Foreskin fibroblast (primary cell): ENCODE measurements at places on chromosomes 4 and X.

- DNase-seq = peak; percentile 68
Measured at GRCh38 chrX:11886745-11887144, 128.7 kb downstream of the MSL3 start.

GRCh38 chrX:119646515-119646914 lies 40.3 kb upstream of the NKRF start:
- no peak for DNase-seq

DNA sequence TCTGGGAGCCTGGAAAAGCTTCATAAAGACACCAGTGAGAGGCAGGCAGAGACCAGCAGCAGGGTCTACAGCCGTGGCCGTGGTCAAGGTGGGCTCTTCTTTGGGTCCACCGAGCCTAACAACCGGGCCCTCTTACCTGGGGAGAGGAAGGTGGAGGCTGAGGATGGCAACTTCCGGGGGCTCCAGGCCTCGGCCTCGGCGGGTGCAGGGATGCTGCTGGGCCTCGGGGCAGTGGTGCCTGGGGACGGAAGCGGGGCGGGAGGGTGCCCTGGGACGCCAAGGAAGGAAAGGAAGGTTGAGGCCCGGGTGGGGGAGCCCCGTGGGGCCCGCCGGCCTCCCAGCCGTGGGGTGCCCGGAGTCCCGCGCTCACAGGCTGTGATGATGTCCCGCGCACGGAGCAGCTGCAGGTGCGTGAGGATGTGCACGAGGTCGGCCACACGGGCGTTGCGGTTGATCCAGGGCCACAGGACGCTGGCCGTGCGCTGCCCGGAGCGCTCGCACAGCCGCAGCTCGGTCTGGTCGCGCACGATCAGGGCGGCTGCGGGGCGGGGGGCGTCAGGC lies 561 bp downstream of the IRAK1 start:
- no peak for DNase-seq

DNA sequence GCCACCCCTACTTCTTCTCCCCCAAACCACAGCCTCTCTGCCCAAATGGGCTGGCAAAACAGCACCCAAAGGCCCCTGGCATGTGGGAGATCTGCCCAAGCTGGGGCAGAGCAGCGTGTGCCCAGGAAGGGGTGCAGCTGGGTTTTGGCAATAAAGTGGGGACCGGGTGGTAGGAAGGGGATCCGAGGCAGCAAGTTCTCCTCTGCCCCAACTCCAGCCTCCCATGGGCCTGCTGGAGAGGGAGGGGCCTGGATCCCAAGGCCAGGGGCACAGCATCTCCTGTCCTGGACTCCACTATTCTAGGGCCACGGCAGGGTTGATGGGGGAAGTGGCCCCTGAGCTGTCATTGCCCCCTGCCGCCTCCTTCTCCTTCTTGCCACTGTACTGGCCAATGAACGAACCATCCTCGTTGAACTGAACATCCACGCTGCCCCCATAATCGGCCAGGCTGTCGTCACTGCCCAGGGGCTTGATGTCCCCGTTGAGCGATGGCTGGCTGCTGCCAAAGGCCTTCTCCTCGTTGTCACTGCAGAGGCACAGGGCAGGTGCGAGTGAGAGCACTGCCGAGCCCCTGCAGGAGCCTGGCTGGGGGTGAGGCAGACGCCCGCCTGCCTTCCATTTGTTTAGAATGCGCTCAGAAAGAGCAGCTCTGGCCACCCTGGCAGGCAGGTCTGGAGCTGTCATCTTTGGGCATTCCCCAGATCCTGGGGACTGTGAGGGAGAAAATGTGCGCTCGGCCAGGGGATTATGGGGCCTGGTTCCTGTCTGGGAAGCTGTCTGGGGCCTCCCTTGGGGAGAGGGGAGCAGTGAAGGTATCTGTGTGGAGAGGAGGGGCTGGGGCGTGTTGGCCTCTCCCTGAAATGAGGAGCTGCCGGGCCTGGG lies 23.4 kb downstream of the L1CAM start:
- DNase-seq = no peak

DNA sequence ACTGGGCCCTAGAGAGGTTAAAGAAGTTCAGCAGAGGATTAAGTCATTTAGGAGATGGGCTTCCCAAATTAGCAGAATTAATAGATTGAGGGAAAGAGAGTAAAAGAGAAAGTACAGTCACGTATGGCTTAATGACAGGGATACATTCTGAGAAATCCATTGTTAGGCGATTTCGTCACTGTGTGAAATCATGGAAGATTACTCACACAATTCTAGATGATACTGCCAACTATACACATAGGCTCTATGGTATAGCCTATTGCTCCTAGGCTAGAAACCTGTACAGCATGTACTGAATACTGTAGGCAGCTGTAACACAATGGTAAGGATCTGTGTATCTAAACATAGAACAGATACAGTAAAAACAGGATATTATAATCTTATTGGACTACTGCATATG lies 180.6 kb downstream of the RNF150 start:
- DNase-seq = peak; percentile 62

DNA sequence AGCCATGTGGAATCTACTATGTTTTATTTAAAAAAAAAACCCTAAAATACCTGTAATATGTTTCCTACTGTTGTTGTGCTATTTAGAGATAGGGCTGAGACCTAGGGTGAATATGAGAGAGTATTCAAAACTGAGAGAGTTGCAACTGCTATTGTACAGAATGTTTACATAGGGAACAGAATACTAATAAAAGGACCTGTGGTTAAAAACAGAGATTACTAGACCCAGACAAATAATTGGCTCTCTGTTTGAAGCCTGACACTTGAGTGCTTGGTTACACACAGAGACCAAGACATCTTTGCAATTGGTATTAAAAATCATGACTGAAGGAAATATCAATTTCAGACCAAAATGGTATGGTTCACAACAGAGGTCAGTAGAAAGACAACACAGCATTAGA lies 278.9 kb upstream of the GIMD1 start:
- DNase-seq = no peak

DNA sequence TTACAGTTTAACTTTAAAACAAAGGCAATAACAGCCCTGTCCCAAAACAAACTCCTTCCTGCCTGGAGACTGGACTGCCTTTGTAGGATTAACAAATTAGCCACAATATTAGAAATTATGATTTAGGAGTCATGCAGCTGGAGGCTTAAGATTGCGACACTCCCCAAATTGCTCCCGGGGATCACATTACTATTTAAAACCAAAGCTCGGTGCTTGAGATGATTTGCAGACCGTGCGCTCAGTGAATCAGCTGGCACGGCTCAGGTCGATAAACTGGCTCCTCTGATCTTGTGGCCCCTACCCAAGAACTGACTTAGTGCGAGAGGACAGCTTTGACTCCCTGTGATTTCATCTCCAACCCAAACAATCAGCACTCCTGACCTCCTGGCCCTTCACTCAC lies 829.3 kb downstream of the NLGN4X start:
- no peak for DNase-seq

- DNase-seq = peak; percentile 54
Measured at GRCh38 chr4:113996599-113997177, 17.2 kb upstream of the ARSJ start.

DNA sequence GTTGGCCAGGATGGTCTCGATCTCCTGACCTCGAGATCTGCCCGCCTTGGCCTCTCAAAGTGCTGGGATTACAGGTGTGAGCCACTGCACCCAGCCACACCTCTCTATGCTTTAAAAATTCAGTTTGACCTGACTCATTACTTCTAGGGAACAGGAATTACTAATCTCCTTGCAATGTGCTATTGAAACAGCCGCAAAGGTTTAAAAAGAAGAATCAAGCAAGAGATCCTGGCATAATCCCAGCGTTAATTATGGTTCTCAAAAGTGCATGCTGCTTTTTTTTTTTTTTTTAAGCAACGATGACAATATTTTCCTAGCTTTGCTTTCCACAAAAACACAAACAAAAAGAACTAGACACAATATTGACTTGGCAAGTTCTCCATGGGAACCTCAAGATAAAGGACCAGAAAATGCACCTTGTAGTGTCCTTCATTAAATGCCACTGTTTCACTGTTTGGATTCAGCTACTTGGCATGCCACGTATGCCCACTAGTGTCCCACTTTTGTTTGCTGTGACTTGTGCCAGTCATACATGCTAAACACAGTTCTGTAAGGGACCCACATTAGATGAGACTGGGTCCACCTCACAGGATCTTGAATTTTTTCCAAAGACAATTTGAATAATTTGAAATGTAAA lies 112.6 kb upstream of the PPARGC1A start:
- DNase-seq = no peak

DNA sequence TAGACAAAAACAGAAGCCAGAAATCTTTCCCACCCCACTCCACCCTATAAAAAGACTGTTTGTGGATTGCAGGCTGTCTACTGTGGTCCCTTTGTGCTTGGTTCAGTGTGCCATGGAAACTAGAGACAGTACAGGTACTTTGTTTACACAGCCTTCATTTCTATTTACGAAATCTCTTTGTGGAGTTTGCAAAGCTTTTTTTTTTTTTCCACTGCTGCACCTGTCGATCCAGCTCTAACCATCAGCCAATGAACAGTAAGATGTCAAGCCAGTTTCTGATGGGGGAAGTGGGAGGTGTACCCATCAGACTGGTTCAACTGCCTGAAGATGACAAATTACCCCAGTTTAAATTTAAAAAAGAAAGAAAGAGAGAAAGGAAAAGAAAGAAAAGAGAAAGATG lies 20.2 kb upstream of the LRBA start:
- no peak for DNase-seq

- no peak for DNase-seq
Measured at GRCh38 chr4:139534287-139534950, 21.6 kb downstream of the SETD7 start.

DNA sequence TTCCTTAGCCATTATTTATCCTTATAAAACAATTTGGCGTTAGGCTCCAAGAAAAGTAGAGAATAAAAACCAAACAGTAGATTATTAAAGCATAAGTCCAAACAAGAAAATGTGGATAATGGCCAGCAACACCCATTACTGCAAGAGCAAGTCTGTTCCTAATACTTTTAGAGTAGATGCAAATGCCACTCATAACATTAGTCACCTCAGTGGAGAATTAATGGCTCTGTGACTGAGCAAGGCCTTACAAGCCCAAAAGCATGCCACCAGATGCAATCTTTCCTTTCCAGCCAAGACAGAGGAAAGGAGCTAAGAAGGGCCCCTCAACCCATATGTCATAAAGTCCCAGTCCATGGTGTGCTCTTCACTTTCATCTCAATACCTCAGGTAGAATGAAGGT lies 373.8 kb downstream of the OPHN1 start:
- no peak for DNase-seq

DNA sequence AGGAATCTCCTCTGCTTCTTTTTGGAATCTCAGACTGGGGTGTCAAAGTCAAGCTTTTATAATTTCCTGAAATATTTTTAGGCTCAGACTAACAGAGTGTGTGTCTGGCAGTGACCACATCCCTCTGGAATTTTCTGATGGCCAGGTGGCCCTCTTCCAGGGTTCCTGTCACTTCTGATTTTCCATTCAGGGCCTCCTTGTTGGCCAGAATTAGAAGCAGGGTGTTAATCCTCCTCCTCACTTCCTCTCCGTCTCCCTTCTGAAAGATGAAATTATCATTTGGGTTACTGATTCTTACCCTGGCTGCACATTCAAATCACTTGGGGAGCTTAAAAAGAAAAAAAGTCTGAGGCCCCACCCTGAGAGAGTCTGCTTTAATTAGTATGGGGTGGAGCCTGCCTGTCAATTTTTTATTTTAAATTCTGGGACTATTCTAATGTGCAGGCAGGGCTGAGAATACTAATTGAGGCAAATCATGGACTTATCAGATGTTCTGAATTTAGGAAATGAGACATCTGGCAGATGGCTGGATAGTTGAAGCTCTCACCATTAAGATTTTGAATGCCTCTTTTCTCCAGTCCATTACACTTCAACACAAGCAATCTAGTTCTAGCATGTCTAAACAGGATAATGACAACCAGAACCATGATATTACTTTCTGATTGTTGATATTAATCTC lies 43.2 kb downstream of the HAND2 start:
- no peak for DNase-seq

GRCh38 chr4:32189130-32189529 lies 1469.0 kb downstream of the PCDH7 start:
- no peak for DNase-seq

- DNase-seq = no peak
Measured at GRCh38 chrX:41846714-41847113, 76.6 kb downstream of the CASK start.

DNA sequence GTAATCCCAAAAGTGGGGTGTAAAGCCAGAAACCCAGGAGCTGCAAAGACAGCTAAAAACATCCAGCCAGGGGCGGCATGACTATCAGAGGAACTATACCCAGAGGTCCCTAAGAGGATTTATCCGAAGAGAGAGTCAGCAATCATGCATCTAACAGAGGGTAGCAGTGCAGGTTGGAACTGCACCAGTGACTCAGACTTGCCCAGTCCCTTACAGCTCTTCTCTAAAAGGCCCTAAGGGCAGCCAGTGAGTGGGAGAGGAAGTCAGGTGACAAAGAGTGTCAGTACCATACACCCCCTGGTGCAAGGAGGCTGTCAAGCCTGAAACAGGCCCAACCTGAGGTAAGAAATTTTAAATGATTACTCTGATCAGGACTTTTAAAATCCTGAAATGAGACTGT lies 88.1 kb downstream of the CAMK2D start:
- no peak for DNase-seq

GRCh38 chrX:9434051-9434550 lies 30.8 kb upstream of the TBL1X start:
- no peak for DNase-seq

GRCh38 chr4:71247706-71248105 lies 91.1 kb upstream of the SLC4A4 start:
- no peak for DNase-seq

DNA sequence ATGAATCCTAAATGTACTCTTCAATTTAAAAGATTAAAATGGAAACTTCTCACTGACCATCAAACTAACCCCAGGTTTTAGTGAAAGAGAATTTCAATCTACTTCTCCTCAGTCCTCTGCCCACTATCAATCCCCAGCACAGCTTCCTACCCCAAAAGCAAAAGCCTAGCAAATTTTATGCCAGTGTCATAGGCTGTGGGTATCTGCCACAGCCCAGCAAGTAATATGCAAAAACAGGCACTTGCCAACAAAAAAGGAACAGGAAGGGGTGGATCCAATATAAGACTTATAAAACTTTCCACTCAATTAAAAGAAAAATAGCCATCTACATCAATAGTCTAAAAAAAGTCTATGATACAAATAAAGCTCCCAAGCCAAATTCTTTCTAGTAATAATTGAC lies 22.3 kb downstream of the CAMK2D start:
- no peak for DNase-seq

DNA sequence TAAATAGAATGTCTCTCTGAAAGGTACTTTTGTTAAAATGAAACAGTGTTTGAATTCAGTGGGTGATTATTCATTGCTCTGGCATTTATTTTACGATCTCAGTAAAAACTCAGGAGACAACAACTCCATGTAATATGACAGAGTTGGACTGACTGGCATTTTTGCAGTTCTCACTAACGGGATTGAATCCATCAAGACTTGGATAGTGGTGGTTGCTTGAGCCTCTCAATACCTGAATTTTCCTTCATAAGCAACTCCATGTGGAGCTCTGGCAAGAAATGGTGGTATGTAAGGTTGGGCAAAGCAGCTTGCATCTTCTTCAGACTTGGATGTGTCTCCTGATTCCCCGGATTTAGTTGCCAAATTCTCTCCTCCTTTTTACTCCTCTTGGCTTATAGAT lies 72.7 kb downstream of the FRMPD4 start:
- peak; percentile 39 for DNase-seq
